T-helper 2 cell treated with Interferon-gamma antibody and Interleukin-4, amounts not matched to agents 100 ng/mL and 5 ng/mL, for 36 hours (primary cell): ENCODE measurements at places on chromosomes 2 and 18. TPM values are rescaled to one million over a fixed set of nuclear protein-coding genes. Genes with fewer than 3 reads are reported as not detected.

The OBSL1 gene
- total RNA-seq, result not detected in 2 replicates

The USP37 gene
- 32.2 and 34.1 TPM in 2 replicates for total RNA-seq

The ORC2 gene
- 53.8 and 57.6 TPM in 2 replicates for total RNA-seq

The LYPD6 gene
- not detected in 2 replicates for total RNA-seq

The DUSP19 gene
- 0.80 and 0.93 TPM in 2 replicates for total RNA-seq

The ST8SIA5 gene
- total RNA-seq, result 0.07 TPM in 1 of 2 replicates, not detected in the other

The TMEM247 gene
- total RNA-seq, result not detected in 2 replicates
